ENCODE measurements at places on chromosomes 2 and 18.

DNA sequence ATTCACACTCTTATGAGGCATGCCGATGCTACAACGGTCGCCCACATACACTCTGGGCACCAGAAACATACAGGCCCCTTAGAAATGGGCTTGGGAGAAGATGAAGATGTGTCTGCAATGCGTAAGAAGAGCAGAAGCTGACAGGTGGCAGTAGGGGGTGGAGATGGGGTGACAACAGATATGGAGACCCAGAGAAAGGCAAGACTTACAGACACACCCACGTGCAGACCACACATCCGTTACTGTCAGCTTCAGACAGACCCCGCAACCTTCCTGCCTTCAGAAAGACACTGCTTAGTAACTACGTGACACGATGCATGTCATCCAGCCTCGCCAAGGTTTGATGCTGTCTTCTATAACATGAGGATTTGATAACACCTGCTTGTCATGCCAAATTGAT lies 89.5 kb downstream of the ZFP36L2 start:
- DNase-seq: no peak

GRCh38 chr2:168194784-168195522 lies 52.4 kb downstream of the STK39 start:
- no peak for DNase-seq

- DNase-seq: no peak
Observed at GRCh38 chr2:10614939-10615338, 74.8 kb downstream of the NOL10 start.

DNA sequence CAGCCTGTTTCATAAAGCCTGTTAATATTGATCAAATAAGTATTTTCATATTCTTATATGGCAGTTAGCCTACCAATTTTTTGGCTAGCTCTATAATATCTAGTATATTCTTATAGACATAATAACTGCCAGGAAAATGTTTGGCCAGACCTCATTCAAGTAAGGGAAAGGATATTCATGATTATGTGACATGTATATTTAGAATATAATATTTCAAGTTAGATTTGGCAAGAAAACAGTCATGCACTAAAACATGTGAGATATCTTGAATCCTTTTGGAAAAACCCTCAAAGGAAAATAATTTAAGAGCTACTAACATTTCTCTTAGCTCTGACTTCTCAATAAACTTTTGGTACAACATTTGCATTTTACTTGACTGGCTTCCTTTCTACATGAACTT lies 694.1 kb downstream of the PLCL1 start:
- no peak for DNase-seq

- no peak for DNase-seq
Observed at GRCh38 chr2:228728961-228729360, 542.1 kb downstream of the PID1 start.

DNA sequence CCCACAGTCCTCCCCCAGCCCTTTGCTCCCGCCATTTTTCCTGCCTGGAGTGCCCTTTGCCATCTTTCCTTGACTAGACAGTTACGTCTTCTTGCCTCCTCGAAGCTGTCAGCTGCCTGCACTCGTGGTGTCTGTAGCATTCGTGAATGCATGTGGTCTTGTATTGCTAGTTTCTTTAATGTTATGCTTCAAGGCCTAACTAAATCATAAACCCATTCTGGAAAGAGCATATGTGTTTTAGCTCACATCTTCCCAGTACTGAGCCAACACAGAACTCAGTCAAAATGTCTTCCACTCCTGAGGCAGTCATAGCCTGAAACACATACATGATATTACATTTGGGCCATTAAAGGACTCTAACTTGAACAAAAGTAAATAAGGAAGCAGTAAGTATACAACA lies 35.6 kb downstream of the SPC25 start:
- no peak for DNase-seq

DNA sequence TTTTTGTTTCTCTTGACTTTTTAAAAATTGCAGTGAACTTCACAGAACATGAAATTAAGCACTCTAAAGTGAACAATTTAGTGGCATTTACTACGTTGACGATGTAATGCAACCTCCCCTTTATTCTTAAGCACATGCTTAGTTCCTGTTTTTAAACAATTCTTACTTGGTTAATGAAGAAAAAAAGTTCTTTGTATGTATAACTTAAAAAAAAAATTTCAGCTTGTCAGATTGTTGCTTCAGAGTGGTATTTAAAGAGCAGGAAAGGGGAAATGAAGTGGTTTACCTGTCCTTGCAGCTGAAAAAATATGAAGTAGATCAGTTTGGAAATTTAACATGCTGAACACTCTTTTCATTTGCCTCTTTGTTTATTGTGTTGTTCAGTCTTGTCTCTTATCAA lies 95.7 kb upstream of the RASGRP3 start:
- peak; percentile 67 for DNase-seq

- DNase-seq: no peak
Observed at GRCh38 chr2:190443778-190444481, 35.8 kb downstream of the MFSD6 start.

GRCh38 chr2:41763141-41763540 lies 284.7 kb upstream of the PKDCC start:
- no peak for DNase-seq

DNA sequence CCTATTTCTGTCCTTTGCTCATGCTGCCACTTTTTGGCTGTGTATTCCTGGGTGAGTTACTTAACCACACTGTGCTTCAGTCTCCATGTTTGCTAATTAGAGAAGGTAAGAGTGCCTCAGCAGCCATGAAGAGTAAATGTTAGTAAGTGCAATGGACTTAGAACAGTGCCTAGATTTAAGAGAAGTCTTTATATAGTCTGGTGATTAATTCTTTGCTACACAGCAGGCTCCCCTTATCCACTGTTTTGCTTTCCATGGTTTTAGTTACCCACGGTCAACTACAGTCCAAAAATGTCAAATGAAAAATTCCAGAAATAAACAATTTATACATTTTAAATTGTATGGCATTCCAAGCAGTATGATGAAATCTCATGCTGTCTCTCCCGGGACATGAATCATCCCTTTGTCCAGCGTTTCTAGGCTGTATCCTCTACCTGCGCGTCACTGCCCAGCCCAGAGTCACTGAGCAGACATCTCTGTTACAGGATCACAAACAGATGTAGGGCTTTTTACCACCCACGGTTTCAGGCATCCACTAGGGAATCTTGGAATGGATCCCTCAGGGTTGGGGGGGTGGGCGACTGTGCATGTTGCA lies 91.0 kb downstream of the CTIF start:
- DNase-seq: peak; percentile 84

GRCh38 chr2:176399074-176399598 lies 129.9 kb downstream of the MTX2 start:
- DNase-seq: no peak

DNA sequence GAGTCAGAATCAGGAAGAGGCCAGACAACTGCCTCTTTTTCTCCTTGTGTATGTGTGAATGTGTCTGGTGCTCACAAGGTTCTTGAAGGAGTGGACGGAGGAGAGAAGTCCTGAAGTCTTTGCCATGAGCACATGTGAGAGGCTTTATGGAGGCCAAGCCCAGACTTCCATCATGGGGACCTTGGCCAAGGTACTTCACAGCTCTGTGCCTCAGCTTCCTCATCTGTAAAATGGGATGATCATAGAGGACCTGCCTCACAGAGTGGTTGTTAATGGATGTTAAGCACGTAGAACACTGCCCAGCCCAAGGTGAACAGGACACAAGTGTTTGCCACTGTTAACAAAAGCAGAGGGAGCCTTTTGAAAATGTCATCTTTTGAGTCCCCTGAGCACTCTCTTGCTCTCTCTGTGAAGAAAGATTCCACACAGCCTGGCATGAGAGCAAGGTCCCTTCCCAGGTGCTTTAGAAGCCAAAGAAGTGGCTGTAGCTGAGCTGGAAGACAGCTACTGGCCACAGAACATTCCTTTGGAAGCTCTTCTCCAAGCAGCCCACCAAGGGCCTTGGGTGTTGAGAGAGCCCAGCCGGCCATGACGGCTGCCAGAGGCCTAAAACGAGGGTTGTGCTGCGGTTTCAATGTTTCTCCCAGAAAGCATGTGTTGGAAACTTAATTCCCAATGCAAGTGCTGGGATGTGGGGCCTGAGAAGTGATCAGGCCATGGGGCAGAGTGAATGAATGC lies 41.8 kb upstream of the ASPRV1 start:
- DNase-seq: no peak

- no peak for DNase-seq
Observed at GRCh38 chr2:170229744-170230143, 51.8 kb downstream of the MYO3B start.

All from dermis microvascular lymphatic vessel endothelial cell (primary cell).